ENCODE measurements at places on chromosomes 13 and 19.

DNA sequence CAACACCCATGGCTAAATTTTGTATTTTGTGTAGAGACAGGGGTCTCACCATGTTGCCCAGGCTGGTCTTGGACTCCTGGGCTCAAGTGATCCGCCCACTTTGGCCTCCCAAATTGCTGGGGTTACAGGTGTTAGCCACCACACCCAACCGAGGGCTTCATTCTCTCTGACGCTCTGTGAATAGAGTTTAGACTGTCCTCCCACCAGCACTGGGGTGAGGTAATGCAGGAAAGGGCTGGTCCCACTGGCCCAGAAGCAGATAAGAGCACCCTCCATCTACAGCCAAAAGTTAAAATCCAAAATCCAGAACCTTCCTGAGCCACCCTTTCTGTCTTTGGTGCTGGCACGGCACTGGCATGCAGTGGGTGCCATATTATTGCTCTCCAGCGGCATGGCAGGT lies 31.8 kb upstream of the HOMER3 start:
- no peak for DNase-seq

DNA sequence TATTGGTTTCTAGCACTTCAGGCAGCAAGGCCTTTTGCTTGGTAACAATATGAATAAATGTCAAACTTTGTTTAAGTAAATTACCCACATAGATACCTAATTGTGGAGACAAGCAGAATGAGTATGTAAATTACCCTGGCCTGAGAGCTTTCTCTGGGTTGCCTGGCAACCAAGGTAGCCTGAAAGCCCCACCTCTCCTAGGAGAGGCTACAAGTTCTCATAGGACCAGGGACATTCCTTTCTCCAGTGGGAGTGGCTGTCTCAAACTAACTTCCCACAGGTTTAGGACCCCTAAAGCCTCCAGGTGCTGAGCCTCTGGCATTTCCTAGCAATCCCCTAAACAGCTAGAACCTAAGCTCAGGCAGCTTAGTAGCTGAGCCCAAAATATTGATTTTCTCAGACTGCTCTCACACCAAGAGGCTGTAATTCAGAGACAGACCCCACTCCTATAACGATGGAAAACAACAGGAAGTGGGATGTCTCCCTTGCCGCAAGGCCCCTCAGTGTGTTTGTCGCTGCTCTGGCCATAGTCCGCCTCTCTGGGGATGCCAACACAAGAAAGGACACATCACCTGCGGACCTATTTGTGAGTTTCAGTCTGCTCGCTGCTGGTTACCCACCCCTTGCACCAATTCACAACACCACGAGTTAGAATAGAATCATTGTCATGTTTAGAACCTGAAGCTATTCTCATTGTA lies 207.3 kb downstream of the DLEU7 start:
- DNase-seq = no peak

GRCh38 chr13:26864576-26864975 lies 104.0 kb upstream of the GPR12 start:
- no peak for DNase-seq

GRCh38 chr19:46634045-46634655 lies 1.9 kb downstream of the GNG8 start:
- DNase-seq = peak; percentile 91

GRCh38 chr13:111171629-111172028 lies 56.5 kb downstream of the ARHGEF7 start:
- no peak for DNase-seq

- DNase-seq = no peak
Measured at GRCh38 chr13:95644601-95645052, at the start of gene DZIP1. DZIP1 (minus strand) TSS chr13:95644706; CDS start chr13:95642029, 2,677 bp downstream.

DNA sequence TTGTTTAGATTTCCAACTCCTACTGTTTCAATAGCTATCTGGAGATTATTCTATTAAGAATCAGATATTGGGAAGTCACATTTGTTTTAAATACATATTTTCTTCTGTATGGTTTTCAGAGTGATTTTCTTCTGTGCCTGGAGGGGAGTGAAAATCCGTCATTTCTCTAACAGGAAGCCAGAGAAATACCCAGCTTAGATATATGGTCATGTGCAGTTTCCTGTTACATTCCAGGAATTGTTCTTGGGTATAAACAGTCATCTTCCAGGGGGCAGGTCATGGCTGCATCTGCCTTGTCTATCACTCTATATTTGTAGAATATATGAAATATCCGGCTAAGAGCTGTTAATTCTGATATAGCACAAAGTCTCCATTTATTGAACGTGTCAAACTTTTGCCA lies 77.5 kb upstream of the MIR17HG start:
- DNase-seq = no peak

GRCh38 chr19:29928831-29929230 lies 13.2 kb upstream of the URI1 start:
- no peak for DNase-seq

GRCh38 chr13:114263578-114263977 lies 17.8 kb upstream of the UPF3A start:
- no peak for DNase-seq

DNA sequence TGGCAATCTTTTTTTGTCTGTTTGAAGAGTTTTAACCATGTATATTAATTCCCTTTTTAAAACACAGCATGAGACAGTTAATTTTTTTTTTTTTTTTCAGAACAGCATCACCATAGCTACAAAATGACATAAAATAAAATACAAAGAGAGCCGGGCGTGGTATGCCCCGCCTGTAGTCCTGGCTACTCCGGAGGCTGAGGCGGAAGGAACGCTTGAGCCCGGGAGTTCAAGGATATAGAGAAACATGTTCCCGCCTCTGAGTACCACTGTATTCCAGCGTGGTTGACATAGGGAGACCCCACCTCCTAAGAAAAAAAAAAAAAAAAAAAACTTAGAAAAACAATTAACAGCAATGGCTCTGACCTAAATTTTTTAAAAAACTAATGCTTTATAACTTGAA lies 10.0 kb upstream of the INSR start:
- no peak for DNase-seq

DNA sequence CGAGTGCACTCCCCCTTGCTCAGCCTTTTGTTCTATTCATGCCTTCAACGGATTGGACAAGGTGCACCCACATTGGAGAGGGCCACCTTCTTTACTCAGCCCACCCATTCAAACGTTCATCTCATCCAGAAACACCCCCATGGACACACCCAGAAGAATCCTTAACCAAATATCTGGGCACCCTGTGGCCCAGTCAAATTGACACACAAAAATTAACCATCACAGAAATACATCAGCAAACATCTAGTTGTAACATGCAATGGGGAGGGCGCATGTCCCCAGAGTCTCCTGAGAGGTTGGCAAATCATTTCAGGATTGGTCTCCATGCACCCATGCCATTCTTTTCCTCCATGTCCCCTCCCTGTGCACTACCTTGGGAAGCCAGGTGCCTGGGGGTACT lies 167.1 kb downstream of the ZNF536 start:
- DNase-seq = no peak

DNA sequence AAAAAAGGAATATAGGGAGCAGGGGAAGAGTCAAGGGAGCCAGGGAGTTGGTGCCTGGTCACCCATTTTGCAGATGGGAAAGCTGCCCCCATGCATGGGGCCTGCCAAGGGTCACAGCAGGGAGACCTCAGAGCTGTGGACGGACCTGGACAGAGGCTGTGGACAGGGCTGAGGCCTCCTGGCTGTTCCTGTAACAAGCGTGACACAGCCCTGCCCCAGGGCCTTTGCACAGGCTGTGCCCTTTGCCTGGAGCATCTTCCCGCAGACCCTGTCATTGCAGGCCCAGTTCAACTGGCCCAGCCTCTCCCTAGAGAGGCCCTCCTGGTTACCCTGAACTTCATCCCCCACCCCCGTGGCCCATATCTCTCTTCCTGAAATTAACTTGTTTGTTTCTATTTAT lies 6.4 kb downstream of the TNFAIP8L1 start:
- no peak for DNase-seq

GRCh38 chr19:16581145-16581970 lies 9.1 kb upstream of the SLC35E1 start:
- DNase-seq = no peak

DNA sequence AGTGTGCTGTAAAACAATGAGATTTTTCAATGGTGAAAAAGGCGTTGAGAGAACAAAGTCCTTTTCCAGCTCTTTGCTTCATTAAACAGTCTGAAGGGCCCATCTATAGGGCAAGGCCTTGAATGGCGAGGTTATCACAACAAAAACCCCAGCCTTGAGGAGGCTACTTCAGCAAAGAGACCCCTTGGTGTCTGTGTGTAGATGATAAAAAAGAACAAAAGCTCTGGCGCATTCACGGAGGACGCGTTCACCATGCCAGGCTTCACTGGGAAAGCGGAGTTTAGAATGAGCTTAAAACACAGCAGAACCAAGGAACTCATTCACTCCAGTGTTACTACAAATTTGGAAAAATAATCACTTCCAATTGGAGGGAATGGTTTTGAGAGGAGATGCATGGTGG lies 530.0 kb upstream of the ARGLU1 start:
- DNase-seq = no peak

GRCh38 chr13:83618966-83619365 lies 263.3 kb downstream of the SLITRK1 start:
- no peak for DNase-seq

DNA sequence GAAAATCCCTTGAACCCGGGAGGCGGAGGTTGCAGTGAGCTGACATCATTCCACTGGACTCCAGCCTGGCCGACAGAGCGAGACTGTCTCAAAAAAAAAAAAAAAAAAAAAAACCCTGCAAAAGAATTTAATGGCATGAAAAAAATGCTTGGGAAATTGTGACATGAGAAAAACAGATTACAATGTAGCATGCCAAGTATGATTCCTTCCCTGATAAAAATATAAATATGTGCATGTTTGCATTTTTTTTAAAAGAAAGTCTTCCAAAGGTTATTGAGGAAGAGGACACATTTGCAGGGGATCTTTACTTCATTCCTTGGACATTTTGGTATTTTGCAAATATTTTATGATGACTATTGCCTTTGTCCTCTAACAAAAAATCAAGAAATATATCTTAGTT lies 14.5 kb upstream of the ZBTB32 start:
- DNase-seq = no peak

DNA sequence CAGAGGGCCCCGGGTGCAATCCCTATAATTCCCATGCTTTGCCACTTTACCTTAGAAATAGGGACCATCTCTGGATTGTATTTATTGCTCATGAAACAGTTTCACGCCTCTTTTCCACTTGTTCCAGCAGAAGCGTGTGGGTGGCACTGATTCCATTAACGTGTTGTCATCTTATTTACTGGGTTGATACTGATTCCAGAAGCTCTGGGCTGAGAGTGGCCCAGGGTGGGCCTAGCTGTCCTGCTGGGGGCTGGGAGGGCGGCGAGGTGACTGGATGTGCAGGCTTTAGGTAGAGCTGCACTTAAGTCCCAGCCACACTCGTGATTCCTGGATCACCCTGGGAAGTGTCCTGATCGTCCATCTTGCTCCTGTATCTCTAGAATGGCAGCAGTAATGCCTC lies 155.0 kb downstream of the TEX29 start:
- DNase-seq = no peak

GRCh38 chr19:5718579-5719273 lies 1.2 kb downstream of the LONP1 start:
- DNase-seq = no peak

- no peak for DNase-seq
Measured at GRCh38 chr19:10566658-10567410, 1.0 kb upstream of the KRI1 start.

DNA sequence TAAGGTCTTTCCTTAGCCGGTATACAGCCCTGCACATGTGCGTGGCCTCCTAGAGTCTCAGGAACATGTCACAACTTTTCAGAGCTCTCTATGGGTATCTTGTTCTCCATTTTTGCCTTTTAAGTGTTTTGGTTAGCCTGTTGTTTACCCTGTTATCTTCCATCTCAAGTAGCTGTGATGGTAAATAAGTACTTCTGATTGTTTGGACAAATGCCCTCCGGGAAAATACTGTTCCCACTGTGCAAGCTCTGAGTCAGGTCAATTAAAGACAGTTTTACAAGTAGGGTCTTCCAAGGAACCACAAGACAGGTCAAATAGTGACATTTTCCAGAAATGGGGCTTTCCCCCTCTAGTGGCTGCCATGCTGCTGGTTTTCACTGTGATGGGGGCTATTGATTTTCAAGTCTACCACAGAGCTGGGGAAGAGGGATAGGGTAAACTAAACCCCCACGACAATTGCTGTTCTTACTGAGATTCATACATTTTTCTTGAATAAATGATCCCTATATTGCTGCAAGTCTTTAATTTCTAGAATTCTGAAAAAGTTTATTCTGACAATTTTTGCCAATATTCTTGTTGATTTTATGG lies 109.5 kb downstream of the TM9SF2 start:
- DNase-seq = no peak

DNA sequence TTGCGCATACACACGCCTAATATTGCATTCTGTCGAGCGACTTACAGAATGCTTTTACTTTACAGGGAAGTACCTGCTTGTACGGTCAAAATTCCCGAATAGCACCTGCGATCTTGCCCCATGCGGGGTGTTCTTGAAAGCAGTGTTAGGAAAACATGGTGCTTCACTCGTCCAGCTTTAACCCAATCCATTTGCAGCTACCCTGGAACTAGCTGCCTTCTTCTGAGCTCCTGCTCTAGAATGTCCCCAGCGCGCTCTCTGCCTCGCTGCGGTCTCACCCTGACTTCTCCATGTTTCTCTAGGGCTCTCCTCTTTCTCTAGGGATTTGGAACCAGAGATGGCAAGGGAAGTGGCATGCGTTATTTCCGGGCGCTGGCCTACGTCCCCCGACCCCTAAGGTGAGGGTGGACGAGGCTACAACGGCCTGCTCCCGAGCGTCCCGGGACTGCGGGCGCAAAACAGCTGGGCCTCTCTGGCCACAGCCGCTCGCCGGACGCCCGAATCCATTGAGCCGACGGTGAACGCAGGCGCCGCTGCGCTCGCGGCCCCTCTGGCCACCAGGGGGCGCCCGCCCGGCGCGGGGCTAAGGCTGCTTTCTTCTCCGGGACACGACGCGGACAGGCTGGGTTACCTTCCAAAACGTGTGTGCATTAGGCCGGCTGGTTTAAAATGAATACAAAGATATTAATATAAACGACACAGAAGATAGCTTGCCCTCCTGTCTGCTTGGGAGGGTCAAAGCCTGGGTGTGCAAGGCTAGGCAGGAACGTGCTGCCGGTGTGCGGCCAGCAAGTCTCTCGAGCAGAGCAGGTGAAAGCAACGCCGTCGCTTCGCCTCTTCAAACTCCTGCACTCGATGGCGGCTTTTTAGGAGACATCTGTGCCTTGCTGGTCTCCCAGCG lies 1.8 kb upstream of the SPRY2 start:
- peak; percentile 32 for DNase-seq

GRCh38 chr13:81487151-81487550 lies 1146.2 kb upstream of the SPRY2 start:
- DNase-seq = no peak

- no peak for DNase-seq
Measured at GRCh38 chr13:100828226-100828625, 153.6 kb upstream of the TMTC4 start.

DNA sequence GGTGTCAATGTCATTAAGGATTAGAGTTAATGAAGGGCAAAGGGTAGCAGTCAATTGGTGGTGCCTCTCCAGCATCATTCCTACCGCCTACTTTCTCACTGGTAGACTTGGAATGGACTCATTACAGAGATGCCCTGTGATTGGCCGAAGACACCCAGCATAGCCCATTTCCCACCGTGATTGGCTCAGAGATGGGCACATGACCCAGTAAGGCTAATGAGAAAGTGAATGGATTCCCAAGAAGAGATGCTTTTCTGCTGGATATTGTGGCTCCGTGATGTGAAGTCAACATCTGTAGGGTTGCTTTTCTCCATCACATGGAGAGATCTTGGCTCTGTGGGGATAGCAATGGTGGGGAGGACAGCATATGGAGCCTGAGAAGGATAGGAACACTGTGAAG lies 11.6 kb downstream of the VSIG10L start:
- DNase-seq = no peak

All from stimulated activated CD8-positive, alpha-beta memory T cell treated with anti-CD3 and anti-CD28 coated beads, Interleukin-15, amount 100 ng/mL, for 1 hour (primary cell).